ENCODE measurements at places on chromosomes 12 and 14.

- no peak for DNase-seq
Measured at GRCh38 chr12:1182069-1182468, 191.0 kb downstream of the ERC1 start.

DNA sequence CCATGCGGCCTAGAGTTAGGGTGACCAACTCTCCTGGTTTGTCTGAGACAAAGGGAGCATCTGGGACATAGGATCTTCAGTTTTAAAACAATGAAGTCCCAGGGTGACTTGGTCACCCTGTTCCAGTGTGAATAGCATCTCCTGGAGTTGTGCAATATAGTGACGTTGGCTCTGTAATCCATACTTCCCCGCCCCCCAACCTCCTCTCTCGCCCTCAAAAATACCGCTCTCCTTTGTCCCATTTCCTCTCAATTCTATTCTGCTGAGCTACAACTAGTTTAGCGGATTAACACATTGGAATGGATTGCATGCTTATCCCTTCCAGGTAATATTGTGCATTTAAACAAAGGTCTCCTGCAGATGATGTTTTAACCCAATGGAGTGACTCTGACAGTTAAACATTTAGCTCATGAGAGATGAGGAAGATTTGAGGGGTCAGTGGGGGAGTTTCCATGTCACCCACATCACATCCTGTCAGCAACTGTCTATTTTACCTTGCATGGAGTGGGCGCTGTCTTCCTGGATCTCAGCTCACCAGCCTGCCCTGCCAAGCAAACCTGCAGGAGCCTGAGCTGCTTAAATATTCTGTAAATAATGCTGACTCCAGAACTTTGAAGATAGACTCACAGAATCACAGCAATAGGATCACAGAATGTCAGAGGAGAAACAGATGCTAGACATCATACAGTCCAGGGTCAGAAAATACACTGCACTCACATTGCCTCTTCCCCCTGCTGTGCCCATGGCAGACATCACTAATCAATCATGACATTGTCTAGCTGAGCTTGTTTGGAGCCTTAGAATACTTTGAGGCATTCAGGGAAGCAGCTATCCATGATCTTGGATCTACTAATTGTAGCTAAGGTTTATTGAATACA lies 43.0 kb downstream of the MAP1LC3B2 start:
- DNase-seq = no peak

- DNase-seq = no peak
Measured at GRCh38 chr14:99574099-99574880, 29.7 kb downstream of the CCDC85C start.

GRCh38 chr14:95835121-95835730 lies 41.4 kb upstream of the TUNAR start:
- no peak for DNase-seq

DNA sequence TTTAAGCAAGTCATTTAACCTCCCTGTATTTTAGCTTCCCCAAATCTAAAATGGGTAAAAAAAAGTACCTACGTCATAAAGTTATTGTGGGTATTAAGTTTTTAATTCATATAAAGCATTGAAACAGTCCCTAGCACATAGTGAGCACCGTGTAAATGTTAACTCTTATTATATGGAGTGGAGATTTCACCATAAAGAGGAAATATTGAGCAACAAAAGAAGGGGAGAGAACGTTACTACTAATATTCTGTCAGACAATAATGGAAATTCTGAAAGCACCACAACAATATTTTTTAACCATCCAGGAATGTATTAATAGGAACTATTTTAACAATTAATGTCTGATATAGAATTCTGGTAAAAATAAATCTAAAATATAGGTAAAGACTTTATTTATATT lies 7.8 kb upstream of the CD163L1 start:
- DNase-seq = no peak

DNA sequence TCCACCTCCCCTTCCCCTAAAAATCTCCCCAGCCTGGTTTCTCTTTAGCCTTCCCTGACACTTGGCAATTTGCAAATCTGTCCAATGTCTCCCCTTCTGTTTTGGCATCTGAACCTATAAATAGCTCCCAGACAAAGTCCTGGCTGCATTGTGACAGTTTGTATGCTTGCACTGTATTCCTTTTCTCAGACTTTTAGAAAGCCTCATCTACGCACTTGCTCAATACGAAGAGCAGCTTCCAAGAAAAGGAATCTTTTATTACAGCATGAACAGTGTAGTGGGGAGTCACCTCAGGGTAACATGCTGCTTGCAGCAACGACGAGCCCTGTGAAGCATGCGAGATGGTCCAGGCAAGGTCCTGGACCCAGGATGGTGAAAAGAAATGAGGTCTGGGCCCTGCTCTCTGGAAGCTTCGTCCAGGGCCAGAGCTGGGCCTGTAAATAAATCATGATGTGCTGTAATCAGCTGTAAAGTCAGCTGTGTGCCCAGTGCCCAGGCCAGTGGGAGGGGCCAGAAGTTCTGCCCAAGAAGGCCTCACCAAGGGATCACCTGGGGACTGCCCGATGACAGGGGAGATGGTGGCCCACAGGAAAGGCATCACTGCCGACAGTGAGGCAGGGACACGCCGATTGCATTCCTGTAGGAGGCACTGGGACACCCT lies 88.3 kb downstream of the RIN3 start:
- DNase-seq = no peak

DNA sequence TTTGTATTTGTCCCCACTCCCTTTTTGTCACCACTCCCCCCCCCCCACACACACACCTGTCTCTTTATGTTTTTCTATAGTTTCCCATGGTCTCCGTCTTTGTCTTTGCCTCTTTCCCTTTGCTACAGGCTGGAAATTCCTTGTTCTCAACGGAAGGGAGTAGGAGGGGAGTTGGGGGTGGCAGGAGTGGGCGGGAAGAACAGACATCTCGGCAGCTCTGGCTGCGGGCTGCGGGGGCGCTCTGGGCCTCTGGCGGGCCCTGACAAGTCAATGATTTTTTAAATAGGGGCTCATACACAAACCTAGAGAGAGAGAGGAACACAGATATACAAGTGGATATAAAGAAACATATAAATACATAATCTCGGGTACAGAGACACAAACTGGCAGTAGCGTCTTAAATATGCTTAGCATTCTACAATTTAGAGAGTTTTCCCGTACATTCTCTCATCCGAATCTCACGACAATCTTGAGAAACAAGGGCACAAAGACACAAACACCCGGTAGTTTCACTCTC lies 2.4 kb upstream of the NAB2 start:
- DNase-seq = peak; percentile 58

DNA sequence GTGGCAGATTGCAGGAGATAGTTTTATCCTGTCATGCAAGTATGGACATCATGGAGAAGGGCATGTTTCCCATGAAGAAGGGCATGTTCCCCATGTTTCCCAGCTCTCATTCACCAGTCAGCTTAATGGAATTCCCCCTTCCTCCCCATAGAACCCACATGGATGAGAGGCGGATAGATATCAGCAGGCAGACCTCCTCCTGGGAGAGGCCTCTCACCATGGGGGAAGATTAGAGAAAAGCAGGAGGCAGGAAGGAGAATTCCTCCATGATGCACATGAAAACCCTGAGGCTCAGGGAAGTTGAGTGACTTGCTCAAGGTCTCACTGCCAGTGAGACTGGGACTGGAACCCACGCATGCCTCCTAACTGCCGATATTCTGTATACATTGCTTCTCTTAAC lies 92.9 kb upstream of the FOXN3 start:
- no peak for DNase-seq

DNA sequence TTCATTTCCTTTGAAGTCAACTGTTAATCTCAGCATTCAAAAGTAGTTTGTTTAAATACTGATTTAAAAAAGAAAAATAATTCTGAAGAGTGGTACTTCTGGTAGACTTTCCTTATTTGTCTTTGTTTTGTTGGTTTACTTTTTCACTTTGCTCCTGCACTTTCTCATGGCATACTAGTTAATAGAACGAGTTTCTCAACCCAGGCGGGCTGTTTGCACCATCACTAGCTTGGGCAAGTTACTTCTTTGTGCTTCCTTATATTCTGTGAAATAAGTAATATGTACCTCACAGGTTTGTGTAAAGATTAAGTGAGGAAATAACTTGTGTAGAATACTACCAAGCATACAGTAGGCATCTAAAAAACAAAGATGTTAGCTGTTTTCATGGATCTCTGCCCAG lies 45.5 kb downstream of the SLC38A6 start:
- no peak for DNase-seq

DNA sequence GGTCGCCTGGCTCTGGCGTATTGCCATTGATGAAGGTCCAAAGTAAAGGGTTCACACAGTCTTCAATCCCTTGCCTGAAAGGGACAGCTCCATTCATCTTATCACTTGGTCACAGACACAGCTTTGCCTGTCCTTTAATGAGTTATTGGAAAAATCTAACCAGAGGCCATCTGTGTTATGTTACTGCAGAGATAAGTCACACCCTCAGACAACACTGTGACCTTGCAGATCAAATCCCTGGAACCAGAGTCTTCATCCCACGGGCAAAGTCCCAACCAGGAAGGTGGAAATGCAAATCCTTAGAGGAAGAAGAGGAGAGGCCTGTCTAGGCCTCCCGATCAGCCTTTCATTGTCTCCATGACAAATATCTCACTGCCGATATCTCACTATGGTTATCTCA lies 68.3 kb upstream of the SCN8A start:
- DNase-seq = no peak

DNA sequence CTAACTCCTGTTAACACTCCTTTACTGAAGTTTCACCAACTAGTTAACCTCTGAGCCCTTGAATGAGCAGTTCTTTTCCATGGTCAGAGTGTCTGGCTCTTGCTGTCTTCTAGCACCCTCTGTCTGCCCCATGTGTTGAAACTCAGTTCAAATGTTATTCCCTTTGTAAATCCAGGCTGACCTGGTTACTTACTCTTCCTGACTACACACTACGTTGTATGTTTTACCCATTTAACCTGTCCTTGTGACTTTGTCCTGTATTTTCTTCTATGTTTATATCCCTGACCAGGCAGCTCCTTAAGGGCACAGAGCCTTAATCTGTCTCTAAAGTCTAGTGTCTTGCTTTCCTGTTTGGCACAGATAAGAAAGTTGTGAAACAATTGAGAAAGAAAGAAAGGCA lies 389.0 kb upstream of the RPL10L start:
- DNase-seq = no peak

GRCh38 chr12:76533331-76533730 lies 26.2 kb downstream of the OSBPL8 start:
- no peak for DNase-seq

DNA sequence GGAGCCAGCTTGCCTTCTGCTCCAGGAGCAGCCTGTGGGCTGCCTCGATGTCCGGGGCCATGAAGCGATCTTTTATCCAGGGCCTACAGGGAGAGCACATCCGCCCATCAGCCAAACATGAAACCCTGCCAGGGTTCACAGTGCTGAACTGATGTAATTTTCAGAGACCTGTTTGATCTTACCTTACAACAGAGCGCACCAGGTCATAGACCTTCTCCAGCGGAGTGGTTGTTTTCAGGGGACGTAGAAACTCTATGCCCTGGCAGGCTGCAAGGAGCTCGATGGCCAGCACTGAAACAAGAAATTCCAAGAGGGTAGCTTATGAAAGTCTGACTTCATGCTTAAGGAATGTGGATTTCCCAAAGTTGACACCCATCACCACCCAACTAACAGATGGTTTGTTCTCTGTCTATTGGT lies 19.7 kb downstream of the HAL start:
- DNase-seq = no peak

DNA sequence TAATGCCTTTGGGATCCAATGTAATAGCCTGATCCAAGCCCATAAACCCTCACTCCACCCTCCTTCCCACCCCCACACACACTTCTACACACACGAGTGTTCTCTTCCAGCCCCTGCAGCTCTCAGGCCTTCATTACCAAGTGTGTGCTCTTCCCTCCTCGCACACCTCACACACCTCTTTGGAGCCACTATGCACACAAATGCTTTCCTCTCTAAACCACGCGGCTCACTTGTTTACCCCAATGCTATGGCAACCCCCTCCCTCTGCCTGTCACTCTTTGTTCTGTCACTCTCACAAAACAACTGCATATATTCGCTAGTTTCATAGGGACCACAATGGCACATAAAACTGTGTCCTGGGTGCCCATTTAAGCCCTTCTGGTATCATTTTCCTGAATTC lies 35.1 kb downstream of the PPP2R5E start:
- peak; percentile 28 for DNase-seq

- no peak for DNase-seq
Measured at GRCh38 chr12:125193376-125194152, 128.3 kb downstream of the AACS start.

GRCh38 chr12:78034025-78034424 lies 203.3 kb downstream of the NAV3 start:
- DNase-seq = no peak

GRCh38 chr14:20631023-20631879 lies 10.2 kb downstream of the OR6S1 start:
- peak; percentile 76 for DNase-seq

DNA sequence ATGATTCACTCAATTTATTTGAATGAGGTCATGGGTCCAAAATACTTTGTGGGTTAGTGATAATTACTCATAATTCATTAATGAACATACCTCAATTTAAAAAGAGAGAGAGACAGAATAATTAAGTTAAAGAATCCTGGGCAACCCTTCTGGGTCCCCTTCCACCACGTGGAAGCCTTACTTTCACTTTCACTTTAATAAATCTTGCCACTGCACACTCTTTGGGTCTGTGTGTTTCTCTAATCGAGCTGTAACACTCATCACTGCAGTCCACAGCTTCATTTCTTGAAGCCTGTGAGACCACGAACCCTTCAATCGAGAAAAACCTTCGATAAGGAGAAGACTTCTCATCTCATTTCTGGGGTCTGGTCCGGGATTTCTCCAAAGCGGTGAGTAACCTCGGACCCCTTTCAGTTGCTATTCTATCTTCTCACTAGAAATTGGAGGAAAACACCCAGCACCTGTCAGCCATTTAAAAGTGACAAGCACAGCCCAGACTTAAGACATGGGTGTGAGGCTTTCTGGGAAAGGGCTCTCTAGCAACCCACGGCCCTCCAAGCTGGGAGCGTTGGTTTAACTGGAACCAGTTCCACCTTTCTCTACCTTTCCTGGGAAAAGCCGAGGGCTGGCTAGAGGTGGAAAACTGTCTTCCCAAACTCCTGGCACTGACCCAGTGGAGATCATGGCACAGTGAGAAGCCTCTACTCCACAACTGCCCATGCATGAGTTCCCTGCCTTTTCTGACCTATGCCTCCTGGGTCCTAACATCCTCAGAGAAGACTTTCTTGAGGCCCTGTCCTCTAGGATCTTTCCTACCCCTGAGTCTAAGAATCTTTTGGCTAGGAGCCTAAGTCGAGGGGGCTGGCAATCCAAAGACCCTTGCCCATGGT lies 148.8 kb upstream of the ATF7IP start:
- peak; percentile 53 for DNase-seq
